T1000 (cell line): ENCODE measurements at places on chromosomes 6 and 20.

- DNase-seq = no peak
Observed at GRCh38 chr6:87029711-87030314, 65.1 kb downstream of the CGA start.

- no peak for DNase-seq
Observed at GRCh38 chr20:46423342-46423741, 16.9 kb upstream of the ELMO2 start.

DNA sequence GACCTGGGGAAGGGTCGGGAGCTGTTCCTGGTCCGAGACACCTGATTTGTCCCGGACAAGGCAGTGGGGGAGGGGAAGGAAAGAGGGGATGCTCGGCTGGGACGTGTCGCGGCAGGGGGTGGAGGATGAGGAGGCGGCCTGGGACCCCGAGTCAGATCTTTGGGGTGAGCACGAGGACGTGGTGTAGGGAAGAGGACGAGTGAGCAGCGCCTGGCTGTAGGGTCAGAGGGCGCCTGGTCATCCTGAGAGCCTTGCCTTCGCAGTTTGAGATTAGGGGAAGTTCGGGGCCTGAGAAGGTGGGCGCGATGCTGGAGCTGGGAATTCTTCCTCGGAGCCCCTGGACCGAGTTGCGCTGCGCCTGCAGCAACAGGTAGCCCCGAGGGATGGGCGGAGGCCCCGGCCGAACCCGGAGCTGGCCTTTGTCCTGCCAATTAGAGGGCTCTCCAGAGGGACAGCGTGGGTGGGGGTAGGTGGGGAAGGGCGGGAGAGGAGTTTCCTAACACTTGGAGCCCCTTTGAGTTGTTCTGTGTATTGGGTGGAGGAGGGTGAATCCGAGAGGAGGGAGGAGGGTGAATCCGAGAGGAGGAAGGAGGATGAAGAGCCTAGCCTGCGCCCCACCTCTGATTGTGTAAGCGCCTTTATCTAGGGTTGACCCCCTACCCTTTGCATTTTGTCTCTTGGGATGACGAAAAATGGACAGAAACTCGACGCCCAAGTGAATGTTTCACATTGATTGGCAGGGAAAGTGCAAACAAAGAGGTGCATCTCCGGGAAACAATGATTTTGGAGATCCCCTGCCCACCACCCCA lies 72.0 kb downstream of the SOX4 start:
- DNase-seq = no peak

GRCh38 chr20:62342910-62343309 lies 24.2 kb downstream of the LAMA5 start:
- no peak for DNase-seq

DNA sequence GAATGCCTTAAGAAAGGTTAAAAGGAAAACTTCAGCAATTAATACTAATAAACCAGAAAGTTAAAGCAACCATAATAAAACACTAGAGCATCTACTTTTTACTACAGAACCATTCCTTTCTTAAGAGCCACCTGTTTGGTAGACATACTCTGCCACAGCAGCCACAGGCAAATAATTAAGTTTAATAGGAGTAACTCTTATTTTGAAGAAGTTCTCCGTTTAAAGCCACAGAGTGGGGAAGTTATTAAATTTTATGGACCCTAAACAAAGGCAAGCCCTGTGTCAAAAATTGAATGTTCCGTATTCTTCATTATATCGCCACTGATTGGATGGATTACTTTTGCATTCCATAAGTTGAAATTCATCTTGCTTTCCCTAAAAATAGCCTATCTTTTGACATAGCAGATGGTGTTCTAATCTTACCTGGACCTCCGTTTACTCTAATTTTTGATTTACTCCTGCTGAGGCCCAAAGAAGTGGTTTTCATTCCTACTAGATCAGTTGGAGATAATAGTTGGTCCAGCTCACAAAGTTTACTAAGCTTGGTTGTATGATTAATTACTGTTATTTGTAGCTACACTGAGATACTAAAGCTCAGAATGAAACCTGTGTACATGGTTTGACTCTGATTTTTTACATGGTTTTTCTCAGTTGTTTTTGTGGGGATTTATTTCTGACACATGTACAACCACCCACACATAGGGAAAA lies 140.4 kb upstream of the SUPT3H start:
- DNase-seq = no peak

DNA sequence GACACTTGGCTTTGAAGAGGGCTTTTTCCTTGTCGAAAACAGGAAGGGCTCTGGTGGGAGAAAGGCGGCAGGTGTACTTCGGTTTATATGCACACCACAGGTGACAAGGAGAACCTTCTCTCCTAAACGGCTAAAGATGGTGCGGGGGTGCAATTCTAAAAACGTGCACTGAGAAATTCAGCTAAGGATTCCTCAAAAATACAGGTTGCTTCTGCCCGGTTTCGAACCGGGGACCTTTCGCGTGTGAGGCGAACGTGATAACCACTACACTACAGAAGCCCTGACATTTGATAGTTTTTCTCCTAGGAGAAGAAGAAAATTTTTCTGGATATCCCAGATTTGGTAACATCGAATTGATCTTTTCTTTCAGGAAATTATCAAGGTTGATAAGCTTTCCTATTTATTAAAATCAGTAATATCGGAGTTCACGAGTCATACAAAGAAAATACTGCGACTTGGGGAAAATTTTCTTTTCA lies 32.0 kb downstream of the POM121L2 start:
- no peak for DNase-seq

DNA sequence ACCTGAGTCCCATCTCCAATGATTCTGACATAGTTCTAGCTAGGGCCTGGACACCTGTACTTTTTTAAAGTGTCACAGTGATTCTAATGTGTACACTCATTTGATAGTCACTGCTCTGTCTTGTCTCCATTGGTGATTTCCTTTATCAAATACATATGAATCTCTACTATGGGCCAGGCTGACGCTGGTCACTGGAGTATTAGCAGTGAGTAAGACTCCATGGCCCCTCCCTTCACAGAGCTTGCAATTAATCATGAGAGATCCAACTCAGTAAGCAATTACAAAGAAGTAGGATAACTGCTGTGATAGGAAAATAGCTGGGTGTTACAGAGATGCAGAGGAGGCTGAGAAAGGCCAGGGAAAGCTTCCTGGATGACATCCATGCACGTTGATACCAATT lies 19.3 kb upstream of the SASH1 start:
- no peak for DNase-seq

DNA sequence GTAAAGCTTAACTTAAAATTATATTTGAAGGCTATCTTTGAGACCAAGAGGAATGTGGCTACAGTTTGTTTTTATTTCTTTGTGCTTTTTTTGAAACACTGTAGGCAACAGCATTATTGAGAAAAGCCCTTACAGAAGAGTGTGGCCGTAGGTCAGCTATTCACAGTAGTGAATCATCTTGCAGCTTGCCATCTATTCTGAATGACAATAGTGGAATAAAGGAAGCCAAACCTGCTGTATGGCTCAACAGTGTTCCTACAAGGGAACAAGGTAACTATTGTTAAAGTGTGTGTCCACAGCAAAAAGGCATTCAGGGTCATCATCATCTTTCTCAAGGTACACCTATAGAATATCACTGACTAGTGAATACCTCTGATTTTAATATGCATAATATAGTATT lies 88.5 kb downstream of the KIZ start:
- DNase-seq = no peak

DNA sequence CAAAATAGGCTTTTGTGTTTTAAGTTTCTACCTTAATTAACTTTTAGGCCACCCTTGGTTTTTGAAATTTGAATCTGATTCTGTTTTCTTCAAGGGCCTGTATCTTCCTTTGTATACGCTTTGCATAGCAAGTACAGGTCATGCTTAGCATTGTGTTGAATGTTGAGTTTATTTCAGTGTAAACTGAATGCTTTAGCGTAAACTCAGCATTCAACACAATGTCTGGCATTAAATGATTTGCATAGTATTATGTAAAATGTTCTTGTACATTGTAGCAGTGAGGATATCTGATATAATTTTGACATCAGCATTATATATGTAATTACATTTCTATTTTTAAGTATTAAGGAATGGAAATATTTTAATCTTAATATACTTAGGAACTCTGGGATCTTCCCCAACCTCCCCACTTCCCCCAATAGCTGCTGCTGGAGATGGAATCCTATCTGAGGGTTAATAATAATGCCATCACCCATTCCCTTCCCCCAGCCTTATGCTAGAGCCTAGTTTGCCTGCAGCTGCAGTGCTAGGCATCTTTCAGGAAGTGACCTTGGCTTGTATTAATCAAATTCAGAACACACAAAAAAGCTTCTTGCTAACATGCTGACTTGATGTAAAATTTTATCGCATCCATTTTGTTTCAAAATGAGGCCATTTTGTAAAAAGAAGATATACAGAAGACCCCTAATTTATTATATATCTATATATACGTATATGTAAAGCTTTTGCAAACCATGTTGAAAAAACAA lies 73.1 kb downstream of the NCOA3 start:
- no peak for DNase-seq

GRCh38 chr20:7665376-7665775 lies 274.9 kb downstream of the HAO1 start:
- no peak for DNase-seq

GRCh38 chr20:9501473-9501872 lies 12.9 kb upstream of the LAMP5 start:
- no peak for DNase-seq

DNA sequence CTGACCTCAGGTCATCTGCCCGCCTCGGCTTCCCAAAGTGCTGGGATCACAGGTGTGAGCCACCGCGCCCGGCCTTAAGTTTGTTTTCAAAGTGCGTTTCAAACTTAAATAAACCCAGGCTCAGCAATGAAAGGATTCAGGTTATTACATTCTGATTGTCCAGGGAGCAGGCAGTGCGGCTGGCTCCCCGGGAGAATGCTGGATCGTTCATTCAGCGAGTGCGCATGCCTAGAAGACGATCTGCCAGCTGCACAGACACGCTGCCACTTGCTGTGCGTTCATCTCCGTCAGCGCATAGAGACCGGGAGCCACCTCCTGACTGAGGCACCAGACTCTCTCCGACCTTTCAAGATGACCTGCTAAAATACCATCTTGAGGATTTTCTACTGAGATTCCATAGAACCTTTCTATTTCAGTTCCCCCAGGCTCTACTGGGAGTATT lies 163.9 kb upstream of the ZNF217 start:
- DNase-seq = no peak

DNA sequence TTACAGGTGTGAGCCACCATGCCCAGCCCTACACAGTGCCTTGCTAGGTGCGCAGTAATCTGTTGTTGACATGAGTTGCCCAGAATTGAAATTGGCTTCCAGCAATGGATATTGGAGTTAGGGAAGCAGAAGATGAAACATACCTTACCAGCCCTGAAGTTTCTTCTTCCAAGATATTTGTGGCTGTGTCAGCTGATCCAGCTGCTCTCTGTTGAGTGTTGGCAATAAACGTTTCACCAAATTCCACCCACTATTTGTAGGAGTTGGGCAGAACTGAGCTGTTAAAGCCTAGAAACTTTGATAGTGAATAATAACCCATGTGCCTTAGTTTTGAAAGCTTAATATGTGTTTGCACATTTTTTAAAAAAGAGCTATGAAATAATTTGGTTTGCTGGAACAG lies 218.2 kb upstream of the SNX9 start:
- DNase-seq = no peak

DNA sequence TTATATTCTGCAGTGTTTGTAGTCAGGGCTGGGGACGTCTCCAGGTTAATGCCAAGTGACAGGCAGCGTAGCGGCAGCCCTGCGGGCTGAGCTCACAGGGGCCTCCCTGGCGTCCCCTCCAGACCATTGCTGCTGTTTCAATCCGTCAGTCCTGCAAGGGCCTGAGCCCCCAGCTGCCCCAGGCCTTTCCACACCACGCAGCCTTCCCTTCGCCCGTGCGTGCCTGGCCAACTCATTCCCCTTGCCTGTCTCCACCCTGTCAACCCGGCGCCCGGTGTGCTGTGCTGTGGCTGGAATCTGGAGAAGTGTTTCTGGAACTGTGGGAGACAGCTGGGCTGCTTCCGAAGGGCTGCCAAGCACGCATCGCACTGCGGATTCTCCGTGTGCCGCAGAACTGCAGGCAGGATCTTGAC lies 11.9 kb downstream of the BHLHE23 start:
- no peak for DNase-seq

DNA sequence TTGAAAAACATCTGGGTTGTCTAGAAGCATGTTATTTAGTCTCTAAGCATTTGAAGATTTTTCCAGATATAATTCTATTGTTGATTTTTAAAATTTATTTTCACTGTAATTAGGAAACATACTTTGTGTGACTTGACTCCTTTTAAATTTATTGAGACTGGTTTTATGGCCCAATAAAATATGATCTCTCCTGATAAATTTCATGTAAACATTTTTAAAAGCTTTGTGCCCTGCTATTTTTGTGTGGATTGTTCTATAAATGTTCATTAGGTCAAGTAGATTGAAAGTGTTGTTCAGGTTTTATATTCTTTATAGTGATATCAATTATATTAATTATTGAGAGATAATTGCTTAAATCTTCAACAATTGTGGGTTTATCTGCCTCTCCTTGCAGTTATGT lies 105.4 kb downstream of the RFX6 start:
- no peak for DNase-seq

GRCh38 chr6:3820563-3820962 lies 28.6 kb upstream of the FAM50B start:
- DNase-seq = no peak

DNA sequence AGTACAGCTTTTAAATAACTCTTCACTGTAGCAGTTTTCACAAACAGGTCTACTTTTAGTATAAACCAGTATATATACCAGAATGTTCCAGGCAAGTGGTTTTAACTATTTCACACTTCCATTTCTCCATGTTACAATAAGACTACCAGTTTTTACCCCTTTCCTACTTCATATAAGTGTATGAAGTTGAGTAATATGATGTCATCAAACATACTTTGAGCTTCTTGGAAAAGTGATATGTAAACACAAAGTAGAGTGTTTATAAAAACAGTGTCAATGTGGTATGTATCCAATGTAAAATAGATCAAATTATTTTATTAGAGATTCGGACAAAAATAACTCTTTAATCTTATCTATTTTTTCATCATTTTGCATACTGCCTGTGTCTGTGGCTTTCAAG lies 2.5 kb upstream of the PAQR8 start:
- no peak for DNase-seq

DNA sequence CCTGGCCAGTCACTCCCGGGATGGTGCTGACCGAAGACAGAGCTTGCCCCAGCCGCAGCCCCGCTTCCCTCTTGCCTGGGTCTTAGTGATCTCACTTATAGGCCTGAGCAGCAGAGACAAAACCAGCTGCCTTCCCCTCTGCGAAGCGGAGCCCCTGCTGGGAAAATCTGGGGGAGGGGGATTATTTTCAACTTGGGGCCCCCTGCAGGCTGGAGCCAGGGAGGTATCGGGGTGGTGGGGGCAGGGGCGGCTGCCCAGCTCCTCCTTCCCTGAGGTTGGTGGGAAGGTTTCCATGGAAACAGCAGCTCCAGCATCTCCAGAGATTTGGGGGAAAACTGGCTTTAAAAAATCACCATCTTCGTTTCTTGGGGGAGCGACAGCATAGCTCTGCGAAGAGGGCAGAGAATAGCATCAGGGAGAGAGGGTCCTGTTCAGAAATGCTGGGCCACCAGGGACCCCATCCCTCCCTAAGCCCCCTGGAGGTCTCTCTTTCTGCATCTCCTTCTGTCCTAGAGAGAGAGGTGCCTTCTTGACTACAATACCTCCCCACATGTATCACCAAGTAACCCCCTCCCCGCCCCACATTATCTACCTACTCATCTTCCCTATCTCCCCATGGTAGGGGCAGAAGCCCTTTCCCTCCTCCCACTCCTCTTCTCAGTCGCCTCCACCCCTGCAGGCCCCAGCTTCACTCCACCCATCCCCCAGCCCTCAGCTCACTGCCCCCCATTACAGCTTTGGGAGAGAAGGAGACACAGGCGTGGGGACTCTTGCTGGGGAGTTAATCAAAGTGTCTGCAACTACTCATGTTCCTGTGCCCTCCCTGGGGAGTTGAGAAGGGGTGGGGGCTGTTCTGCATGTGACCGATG lies 88.4 kb upstream of the CCDC167 start:
- no peak for DNase-seq

GRCh38 chr6:74187811-74188210 lies 491.8 kb downstream of the CD109 start:
- DNase-seq = no peak
